Body of pancreas (tissue), 4 donors: ENCODE measurements at places on chromosomes 4 and X. TPM values are rescaled to one million over a fixed set of nuclear protein-coding genes. Genes with fewer than 3 reads are reported as not detected.

DNA sequence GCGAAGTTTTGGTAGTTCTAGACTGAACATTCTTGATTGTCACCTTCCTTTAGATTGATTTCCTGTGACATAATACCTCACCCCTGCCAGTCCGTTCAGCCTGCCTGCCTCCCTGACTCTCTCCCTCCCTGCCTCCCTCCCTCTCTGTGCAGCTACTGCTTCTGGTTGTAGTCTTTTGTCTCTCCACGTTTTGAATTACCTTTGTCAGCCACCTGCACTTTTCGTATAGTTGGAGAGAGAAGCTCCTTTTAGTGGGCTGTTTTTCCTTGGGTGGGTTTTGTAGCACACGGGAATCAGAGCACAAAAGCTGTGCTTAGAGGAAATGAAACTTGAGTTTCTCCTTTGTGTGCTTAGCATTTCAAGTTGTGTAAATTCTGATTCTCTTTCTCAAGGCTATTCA is 32.6 kb upstream of the MSMO1 start:
- no peak for DNase-seq

GRCh38 chrX:7019555-7019954 is 128.0 kb upstream of the STS start:
- no peak for DNase-seq

- DNase-seq: no peak
Observed at GRCh38 chr4:137387924-137388323, 144.4 kb downstream of the PCDH18 start.

GRCh38 chr4:17168571-17168970 is 270.1 kb upstream of the LDB2 start:
- DNase-seq: no peak

DNA sequence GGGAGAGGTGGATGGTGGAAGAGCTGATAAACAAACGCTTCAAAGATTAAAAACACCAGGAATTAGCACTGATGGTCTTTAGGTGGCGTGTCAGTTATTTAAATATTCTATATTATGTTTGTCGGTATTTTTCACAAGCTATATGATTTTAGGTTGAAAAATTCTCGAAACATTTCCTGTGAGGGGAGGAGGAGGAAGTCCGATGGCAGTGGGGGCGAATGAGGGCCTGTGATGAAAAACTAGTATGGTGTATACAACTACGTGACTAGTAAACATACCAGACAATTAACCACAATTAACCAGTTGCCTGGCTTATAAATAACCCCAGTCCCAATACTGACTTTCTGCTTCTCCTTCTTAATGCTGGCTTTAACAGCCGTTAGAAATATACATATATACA is 595 bp upstream of the NAP1L2 start:
- no peak for DNase-seq

The PLP1 gene
- 2.0 TPM for total RNA-seq

- no peak for DNase-seq
Observed at GRCh38 chrX:132367984-132368383, 120.9 kb downstream of the MBNL3 start.

GRCh38 chr4:42172921-42173320 is 20.5 kb upstream of the BEND4 start:
- no peak for DNase-seq

GRCh38 chr4:2843941-2844584 is 419 bp downstream of the ADD1 start:
- peak; percentile 55 for DNase-seq

GRCh38 chrX:130896802-130897501 is 6.1 kb downstream of the ENOX2 start:
- no peak for DNase-seq

The PIGA gene
- 9.3 TPM for total RNA-seq

GRCh38 chr4:141346144-141346543 is 125.4 kb downstream of the ZNF330 start:
- peak; percentile 57 for DNase-seq

- no peak for DNase-seq
Observed at GRCh38 chr4:176642472-176642871, 150.2 kb downstream of the VEGFC start.

The MCF2 gene
- 0.33 TPM for total RNA-seq

DNA sequence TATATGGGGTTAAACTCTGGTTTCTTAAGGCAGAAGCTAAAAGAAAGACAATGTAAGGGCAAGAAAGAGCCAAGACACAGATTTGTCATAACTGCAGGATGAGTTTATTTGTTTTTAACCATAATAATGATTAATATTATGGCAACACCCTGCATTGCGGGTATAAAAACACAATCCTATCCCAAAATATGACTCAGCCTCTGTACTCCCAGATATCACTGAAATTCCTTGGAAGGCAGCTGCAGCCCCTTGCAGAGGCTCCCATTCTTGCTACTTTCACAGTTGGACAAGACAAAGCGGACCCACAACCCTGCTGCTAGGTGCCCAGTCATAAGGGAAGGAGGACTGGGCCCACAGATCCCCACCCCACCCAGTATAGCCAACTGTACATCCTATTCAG is 20.4 kb upstream of the FGF16 start:
- no peak for DNase-seq
